Inflammatory macrophage (primary cell): ENCODE measurements at places on chromosomes 1 and 21.

- no peak for DNase-seq
These were observed 772.0 kb downstream of the LTN1 start for GRCh38 chr21:28220680-28221079.

GRCh38 chr1:53558739-53559315, 99.6 kb downstream of the DMRTB1 start:
- no peak for DNase-seq

GRCh38 chr1:236916131-236916800, 88.0 kb downstream of the MT1HL1 start:
- DNase-seq: no peak

GRCh38 chr21:38751379-38752050, 54.2 kb upstream of the ETS2 start:
- DNase-seq: peak; percentile 85

- DNase-seq: peak; percentile 38
These were observed 51.2 kb downstream of the SIPA1L2 start for GRCh38 chr1:232578651-232579195.

GRCh38 chr21:45116066-45116465, 41.7 kb downstream of the ADARB1 start:
- no peak for DNase-seq

DNA sequence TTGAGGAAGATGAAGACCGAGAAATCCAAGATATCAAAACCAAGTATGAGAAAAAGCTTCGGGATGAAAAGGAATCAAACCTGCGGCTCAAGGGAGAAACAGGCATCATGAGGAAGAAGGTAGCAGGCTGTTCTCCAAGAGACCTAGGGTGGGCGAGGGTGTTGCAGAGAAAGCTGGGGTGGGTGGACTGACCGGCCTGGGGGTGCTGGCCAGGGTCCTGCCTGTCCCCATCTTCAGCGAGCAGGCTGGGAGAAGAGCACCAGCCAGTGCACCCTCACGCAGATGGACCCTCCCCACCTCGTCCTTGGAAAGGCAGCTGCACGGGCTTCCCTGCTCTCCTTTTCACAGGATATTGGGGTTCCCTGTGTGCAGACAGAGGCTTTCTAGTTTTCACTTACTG, 46.9 kb upstream of the TMEM125 start:
- DNase-seq: no peak

DNA sequence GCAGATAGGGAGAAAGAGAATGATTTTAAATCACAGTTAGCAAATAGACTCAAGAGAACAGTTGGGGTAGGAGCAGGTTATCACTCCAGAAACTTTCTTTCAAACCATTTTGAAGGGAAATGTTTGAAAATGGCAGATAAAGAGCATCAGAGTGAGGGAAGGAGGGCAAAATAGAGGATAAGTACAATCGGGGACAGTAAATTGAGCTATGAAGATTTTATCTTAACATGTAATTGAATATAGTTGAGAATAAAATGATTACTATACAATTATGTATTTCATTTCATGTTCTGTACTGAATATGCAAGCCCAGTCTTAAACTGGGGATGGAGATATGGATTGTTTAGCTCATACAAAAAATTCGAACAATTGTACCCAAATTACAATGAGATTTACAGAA, 54.0 kb downstream of the MAP10 start:
- DNase-seq: no peak

DNA sequence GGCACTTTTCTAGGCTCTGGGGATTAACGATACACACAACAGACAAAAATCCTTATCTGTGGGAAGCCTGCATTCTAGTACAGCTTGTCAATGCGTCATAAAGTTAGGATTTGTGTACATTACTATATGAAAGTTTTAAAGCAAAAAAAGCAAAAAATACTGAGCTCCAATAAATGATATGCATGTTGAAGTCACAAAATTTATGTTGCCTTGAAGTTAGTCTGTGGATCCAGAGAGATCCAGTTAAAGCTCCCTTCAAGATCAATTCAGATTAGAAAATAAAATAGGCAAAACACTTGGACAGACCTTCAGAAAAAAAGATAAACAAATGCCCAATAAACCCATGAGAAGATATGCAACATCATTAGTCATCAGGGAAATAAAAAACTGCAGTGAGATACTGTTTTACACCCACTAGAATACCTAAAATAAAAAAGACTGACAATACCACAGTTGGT, 33.1 kb upstream of the KCNQ4 start:
- DNase-seq: no peak

DNA sequence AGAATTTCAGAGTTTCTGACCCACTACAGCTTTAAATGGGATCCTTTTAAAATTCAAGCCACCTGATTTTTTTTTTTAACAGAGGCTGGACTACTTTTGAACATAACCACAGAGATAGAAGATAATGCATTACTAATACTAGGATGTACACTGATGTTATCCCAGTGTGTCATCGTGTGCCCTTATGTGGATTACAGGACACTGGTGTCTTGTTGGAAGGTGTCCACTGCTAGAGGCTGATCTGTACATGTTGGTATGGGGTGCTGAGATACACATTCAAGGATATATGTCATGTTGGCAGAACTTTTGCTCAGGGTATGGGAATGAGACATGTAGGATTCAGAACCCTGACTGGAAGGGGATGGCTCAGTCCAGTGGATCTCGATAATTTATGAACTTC, 56.3 kb downstream of the INAVA start:
- no peak for DNase-seq

DNA sequence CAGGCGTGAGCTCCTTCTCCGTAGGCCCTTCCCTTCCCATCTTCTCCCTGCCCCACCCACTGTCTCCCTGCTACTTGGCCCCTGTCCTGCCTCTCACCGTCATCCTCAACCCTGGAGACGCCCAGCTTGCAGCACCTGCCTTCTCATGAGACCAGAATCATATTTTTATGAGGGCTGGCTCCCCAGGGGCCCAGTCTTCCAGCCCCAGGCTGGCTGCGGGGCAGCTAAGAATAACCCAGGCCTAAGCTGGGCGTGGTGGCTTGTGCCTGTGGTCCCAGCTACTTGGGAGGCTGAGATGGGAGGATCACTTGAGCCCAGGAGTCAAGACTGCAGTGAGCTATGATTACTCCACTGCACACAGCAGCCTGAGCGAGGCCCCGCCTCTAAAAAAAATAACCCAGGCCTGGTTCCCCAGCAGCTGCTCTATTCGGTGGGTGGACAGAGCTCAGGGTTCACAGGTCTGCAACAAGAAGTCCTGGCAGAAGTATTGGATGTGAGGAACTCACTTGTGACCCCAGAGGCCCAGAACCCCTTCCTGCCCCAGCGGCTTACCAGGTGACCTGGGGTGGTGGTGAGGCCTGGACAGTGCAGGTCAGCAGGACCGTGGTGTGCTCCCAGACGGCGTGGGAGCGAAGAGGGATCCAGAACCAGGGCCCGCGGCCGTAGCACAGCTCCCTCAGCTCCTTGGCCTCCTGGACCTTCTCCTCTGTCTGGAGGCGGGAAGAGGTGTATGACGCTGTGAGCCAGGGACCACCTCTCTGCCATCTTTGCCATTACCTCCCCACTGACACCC, 6.4 kb downstream of the MYOM3 start:
- DNase-seq: no peak

GRCh38 chr1:223350361-223350908, 13.5 kb downstream of the SUSD4 start:
- DNase-seq: no peak

DNA sequence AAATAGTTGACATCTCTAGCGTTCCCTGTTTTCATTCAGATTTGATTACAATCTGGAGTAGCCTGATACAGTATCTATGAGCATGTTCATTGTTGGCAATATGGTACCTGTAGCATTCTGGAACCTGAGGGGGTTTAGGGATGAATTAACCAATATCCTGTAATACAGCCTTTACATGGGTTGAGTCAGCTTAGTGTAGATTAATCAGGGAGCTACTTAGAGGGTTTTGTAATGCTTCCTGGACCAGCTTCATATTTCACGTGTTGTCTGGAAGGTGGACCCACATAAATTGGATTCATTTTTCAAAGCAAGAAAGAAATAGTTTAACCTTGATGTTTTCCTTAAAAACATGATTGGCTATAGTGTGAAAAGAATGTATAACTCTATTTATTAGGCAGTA, 3.6 kb downstream of the OTUD3 start:
- no peak for DNase-seq

- DNase-seq: no peak
These were observed 81.3 kb upstream of the C21orf91 start for GRCh38 chr21:17900281-17900989.

- no peak for DNase-seq
These were observed 7.8 kb upstream of the GPR61 start for GRCh38 chr1:109531826-109532364.

GRCh38 chr1:180002437-180002836, 47.8 kb downstream of the CEP350 start:
- DNase-seq: no peak
